ENCODE measurements at places on chromosomes 6 and 20.

DNA sequence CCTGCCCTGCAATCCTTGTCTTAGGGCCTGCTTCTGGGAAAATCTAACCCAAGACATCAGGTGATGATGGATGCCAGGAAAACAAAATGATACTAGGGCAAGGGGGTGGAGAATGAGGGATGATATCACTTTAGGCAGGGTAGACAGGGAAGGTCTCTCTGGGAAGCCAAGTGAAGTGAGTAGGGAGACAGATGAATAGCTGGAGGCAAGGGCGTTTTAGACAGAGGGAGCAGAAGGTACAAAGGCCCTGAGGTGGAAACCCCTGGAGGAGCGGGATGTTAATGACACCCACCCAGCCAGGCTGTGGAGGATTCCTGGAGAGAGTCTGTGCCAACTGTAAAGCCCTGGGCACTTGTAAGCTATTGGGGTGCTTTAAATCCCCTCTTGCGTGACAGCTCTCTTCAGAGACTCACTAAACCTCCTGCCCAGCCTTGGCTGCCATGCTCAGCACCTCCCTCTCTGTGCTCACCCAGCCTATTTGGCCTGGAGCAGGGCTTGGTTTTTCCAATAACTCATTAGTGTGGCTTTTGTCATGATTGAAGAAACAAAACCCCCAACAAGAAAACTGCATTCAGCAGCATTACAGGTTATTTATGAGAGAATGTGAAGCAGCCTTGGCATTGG is 12.4 kb upstream of the MDGA1 start:
- DNase-seq: no peak

DNA sequence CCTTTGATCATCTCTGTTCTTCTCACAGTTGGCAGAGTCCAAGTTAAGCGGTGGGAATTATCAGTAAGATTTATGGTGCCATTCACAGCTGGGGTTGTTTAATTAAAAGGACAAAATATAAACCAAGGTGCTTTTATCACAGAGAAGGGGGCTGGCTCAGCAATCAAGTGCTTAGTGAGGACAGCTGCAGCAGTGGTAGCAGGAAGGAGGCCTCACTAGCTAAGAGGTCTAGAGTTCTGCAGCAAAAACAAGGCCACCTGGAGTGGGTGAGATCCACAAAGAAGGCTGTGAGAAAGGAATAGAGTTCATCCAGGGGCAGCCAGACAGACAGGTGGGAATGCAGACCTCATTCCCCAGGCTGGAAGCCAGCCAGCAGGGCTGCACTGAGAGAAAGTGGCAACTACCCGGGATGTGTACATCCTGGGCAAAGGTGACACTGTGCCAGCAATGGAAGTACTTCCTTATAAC is 37.1 kb downstream of the PIGU start:
- peak; percentile 80 for DNase-seq

DNA sequence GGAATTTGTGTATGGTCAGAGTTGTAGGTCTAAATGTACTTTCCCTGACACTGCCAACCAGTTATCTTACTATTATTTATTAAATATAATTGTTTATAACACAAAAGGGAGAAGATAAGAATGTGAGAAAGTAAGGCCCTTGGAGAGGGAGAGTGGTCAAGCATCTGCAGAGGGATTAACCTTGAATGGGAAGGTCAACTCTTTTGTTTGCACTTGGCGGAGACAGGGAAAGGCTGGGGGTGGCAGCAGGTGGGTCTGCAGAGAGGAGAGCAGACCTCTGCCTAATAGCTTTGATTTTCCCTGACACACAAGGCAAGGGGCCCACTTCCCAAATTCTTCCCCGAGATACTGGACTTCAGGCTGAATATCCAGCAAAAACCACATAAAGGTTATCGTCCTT is 4.2 kb downstream of the LRP11 start:
- DNase-seq: peak; percentile 19

GRCh38 chr6:106347219-106347618 is 13.3 kb upstream of the CRYBG1 start:
- DNase-seq: peak; percentile 65

Measured in NCI-H748 treated with DMSO at 0.1 percent for 48 hours (cell line).